ENCODE measurements at places on chromosomes 13 and 19. TPM values are rescaled to one million over a fixed set of nuclear protein-coding genes. Genes with fewer than 3 reads are reported as not detected.

Gene PAF1
- 44.6 TPM for total RNA-seq

Gene CYP2F1
- not detected for total RNA-seq

DNA sequence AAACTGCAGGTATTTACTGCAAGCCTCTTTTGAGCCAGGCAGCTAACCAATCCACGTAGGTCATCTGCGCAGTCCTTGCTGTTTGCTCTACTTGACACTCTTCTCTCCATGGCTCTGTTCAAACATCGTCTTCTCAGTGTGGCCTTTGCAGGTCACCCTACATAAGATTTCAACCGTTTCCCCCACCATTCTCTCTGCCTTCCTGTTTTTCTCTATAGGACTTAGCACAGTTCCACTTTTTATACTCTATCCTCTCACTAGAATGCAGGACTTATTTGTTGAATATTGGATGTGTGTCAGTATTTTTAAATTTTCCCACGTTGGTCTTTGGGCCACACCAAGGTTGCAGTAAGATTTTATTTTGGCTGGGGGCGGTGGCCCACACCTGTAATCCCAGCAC is 1.7 kb upstream of the FBXW9 start:
- DNase-seq = no peak

DNA sequence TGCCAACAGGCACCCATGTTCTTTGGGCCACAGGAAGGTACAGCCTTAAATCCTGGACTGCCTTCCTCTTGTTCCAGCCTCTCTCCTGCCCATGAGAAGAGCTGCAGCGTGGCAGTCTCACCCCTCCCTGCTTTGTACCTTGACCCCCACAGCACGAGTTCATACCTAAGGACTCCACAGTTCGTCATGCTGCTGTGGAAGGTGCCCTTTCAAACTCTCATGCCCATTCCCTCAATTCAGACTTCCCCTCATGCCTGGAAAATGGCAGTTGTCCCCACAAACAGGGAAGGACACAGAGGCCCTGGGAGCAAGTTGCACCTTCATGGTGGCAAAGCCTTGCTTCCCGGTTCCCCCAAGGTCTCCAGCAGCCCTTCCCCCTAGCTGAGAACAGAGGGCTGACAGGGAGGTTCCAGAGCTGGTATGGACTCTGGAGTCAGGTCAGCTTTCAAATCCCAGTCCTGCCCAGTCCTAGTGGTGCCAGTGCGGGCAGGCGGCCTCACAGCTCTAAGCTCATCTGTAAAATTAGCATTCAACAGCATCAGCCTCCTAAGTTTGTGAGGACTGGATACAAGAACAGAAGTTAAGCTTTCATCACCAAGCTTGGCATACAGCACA is 8.6 kb downstream of the GSK3A start:
- DNase-seq = no peak

DNA sequence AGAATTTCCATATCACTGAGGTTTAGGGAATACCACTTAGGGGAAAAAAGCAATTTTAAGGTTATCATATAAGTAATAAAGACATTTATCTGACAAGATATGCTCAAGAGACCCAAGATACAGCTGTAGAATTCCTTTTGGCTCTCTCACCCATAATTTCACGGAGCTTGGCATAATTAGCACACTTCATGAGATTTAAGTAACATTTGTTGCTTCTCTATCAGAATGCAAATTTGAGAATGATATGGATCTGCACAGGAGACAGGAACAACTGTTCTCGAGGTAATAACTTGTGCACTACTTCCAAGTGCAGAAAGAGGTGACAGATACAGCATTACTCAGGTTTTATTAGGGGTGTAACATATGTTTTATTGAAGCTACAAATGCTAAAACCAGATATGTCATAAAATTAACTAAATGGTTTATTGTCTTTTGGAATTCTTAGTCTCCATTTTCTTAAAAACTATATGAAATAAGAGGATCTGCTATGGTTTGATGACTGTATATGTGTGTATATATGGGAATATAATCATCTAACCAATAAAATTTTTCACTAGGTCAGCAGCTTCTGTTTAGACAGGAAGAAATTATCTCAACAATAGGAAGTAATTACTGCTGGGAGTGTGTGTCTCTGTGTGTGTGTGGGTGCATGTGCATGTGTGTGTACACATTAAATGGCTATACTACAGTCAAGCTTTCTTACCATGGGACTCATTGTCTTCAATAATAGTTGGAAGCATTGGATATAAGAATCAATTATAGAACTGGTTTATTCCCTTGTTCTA is 401.3 kb downstream of the PCDH17 start:
- no peak for DNase-seq

Data from CD8-positive, alpha-beta memory T cell (primary cell).